ENCODE measurements at places on chromosomes 1 and 21.
A peak's percentile ranks its signal among the peaks of the same experiment; 100 is the strongest.

GRCh38 chr1:64006276-64007051, 197.0 kb upstream of the UBE2U start:
- peak; percentile 76 for DNase-seq

DNA sequence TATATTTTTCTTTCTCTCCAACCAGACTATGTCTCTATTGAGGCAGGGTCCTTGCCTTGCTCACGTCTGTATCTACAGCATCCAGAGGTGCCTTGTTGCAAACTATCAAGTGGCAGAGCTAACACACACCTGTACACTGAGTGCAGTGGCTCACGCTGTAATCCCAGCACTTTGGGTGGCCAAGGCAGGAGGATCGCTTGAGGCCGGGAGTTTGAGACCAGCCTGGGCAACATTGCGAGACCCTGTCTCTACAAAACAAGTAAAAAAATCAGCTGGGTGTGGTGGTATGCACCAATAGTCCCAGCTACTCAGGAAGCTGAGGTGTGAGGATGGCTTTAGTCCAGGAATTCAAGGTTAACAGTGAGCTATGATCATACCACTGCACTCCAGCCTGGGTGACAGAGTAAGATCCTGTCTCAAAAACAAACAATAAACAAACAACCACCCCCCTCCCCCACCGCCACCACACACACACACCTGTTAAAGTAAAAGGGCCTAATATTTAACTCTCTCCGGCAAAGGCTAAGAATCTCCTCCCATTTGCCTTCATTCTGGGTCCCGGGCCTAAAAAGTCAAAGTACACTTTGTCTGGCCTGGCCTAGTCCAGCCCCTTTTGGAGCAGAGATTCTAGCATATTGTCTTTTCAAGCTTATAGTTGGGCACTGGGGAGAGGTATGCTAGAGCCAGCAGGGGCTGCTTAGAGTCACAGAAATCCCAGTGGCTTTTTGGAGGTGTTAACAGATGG, 9.5 kb upstream of the SLFNL1 start:
- no peak for DNase-seq

- no peak for DNase-seq
Observed at GRCh38 chr1:63780565-63780964, 6.7 kb downstream of the ROR1 start.

GRCh38 chr1:86192417-86192816, 35.8 kb upstream of the COL24A1 start:
- DNase-seq: no peak

- DNase-seq: no peak
Observed at GRCh38 chr1:18178111-18178510, 70.5 kb downstream of the IGSF21 start.

DNA sequence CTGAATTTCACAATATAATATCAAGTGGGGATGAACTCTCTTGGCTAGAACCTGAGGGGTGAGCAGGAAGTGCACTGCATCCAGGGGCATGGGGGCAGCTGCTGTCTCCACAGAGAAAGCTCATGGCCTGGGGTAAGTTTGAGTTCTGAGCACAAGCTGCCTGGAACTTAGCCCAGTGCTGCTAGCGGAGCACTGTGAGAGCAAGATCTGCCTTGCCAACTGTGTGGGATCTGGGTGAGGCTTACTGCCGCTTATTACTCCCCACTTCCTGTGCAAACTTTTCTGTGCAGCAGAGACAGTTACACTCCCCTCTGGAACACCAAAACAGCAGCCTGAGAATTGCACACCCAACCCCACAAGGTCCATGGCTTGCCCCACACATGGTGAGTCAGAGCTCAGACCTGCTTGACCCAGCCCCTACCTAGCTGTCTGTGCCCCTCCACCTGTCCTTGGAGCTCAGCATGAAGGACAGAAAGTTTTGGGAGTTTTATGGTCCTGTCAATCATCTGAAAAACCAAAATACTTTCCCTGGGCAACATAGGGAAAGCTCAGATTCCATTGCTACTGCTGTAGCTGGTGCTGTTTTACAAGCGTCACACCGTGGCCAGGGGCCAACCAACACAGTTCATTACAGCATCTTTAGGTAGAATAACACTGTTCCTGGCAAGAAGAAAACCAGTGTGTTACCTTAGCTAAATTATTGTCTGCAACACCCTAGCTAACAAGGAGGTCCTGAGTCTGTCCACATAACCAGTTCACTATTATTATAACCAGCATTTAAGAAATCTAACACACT, 762.1 kb upstream of the NEGR1 start:
- DNase-seq: no peak

DNA sequence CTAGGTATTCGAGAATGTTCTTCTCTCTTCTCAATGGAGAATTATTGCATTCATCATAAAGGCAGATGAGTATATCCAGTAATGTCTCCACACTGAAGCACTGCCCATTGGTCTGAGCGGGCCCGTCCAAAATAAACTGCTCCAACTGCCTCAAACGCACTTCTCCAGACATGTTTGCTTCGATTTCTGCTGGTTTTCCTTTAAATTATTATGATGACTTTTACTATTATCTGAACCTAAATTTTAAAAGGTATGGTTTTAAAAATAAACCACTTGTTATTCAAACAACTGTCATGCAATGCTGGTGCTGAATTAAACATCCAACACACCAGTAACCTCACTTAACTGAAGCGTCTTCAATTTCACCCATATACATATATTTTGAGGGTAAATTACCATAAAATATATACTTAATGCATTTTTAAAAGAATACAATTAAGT, 1.3 kb downstream of the CDC42BPA start:
- peak; percentile 40 for DNase-seq

DNA sequence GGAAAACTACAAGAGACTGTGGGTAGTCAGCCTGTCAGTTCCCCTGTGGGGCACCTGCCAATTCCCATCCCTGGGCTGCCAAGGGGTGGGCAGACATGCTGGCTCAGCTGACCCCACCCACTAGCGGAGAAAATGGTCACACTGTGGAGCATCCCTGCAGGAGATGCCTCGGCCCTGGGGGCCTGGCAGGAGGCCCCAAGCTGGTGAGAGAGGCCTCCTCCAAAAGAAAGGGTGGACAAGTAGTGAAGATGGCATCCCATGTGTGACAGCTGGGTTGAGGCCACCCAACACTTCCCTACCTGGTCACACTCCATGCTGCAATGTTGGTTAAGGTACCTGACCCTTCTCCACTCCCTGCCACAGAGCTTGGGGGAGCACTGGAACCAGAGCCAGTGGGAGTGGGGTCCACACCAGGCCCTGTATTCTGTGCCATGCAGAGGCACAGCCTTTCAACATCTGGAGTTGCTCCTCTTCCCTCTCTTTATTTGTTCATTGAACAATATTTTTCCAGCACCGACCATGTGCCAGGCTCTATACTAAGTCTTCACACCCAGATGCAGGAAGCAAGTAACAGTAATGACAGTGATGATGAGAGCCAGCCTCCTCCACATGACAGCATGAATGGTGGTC, 59.5 kb downstream of the KLHDC7A start:
- no peak for DNase-seq

GRCh38 chr1:224769452-224770335, 153.6 kb downstream of the CNIH3 start:
- no peak for DNase-seq

GRCh38 chr1:85571181-85571759, 9.3 kb upstream of the CCN1 start:
- no peak for DNase-seq

DNA sequence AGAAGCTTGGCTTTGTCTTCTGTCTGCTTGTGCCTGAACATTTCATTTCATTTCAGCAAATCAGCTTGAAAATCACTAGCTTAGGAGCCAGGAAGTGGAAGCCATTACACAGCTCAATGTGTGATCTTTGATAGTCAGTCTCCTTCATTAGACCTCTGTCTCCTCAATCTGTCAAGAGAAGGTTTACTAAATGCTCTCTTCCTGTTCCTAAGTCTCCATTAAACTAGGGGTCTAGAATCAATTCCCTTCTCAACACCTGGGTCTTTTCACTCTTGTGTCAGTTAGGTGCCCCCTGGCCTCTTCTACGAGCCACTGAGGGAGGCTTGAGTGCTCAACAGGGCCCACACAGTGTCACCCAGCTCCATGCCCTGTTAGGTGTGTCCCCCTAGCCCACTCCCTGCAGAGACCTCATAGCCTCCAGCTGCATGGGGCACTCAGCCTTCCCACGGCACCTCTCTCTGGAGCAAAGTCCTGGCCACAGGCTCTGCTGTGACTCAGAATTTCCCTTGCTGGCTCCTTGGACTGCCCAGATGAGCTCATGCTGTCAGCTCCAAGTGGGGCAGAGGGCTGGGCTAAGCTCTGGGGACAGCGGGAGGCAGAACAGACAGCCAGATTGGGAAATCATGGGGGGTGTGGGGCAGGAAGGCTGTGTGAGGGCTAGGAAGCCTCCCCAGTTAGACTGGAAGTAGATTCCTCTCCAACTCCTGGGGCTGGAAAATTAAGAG, 115.7 kb upstream of the IPO9 start:
- DNase-seq: peak; percentile 96

DNA sequence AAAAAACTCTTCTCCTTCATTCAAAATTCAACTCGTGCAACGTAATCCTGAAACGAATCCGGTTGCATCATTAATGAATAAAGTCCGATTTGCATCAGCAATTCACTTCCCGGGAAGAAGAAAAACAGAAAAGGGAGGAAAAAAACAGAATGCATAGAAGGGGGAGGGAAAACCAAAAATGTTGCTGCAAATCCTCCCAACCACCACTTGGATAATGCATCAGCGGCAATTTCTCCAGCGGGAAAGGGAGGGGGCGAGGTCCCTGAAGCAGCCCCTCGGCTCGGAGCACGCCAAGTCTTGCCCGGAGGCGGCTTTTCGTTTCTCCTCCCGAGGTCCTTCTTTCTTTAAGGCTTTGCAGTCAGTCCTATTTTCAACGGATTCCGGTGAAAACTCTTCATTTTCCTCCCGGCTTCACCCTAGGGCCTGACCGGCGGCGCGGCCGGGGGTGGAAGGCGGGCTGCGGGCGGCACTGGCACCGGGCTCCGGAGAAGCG, 723 bp downstream of the CDC42BPA start:
- DNase-seq: peak; percentile 36

DNA sequence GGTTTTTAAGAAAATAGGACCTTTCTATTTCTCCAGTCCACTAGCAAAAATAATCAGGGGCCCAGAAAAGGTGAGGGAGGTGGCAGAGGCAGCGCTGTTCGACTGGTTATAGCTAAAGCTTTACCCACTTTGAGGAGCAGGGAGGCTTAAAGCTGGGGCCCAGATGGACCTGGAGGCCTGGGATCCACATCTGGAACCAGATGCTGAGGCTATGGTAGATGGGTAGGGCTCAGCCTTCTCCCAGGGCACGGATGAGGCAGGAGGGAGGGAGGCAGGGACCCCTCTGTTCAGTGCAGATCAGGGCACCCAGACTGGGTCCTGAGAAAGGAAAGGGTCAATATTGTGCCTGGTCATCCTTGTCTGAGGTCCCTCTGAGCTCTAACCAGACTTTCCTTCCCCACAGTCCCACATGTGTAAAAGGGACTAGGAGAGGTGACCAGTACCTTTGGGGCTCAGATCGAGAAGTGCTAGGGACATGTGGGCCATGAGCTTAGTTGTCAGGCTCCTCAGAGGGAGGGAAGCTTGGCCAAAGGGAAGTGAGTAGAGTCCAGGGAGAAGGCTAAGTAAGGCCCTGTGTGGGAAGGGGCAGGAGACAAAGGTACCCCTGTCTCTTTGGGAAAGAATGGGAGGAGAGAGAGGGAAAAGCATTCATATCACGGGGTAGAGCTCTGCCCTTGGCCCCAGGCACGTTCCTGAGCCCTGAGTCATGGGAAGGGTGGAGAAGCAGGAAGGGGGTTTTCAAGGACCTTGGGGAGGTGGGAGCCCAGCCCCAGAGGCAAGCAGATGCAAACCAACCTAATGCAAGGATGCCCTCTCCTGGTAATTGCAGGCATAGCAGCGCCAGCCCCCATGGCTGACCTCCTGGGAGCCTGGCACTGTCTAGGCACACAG, 15.4 kb downstream of the LMNA start:
- peak; percentile 96 for DNase-seq

- DNase-seq: no peak
Observed at GRCh38 chr1:47756411-47756810, 240.8 kb downstream of the TRABD2B start.

DNA sequence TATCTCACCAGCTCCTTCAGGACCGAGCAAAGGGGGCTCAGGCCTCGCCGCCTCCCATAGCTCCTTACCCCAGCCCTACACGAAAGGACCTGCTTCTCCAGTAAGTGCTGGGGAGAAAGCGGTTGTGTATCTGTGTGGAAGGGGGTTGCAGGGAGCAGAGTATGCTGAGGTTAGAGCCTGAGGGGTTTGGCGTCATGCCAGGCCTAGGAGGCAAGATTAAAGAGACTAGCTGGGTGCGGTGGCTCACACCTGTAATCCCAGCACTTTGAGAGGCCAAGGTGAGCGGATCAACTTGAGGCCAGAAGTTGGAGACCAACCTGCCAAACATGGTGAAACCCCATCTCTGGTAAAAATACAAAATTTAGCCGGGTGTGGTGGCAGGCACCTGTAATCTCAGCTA, 14.1 kb upstream of the RASSF5 start:
- DNase-seq: no peak

DNA sequence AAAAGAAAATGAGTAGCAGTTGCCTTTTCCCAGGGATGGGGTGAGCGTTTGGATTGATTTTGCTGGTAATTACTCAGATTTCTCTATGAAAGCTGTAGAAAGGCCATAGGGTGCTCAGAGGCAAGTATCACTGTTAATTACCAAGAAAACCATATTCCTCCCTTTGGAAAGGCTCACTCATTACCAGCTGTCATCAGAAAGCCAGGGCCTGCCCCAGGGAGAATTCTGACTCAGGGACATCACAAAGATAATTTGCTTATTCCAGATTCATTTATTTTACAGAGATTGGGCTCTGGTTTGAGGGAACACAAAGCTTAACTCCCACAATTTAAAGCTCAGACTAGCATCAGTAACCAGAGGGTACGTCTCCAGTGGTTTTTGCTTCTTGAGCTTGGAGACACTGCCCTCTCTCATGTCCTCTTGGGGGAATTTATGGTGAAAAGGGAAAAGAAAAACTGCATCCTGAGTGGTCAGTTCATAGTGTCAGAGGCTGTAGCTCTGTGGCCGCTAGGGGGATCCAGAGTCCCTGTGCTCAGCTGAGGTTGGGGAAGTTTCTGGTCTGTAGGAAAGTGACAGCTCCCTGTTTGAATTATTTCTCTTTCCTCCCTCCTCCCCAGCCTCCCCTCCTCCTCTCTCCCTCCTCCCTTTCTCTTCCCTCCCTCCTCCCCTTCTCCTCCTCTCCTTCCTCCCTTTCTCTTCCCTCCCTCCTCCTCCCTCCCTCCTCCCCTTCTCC, 204.3 kb downstream of the KCNJ6 start:
- peak; percentile 66 for DNase-seq

All from kidney capillary endothelial cell (primary cell).